ENCODE measurements at places on chromosomes 2 and 18.

GRCh38 chr2:229930656-229931055, 8.4 kb downstream of the FBXO36 start:
- DNase-seq, result no peak

- DNase-seq, result no peak
Observed at GRCh38 chr2:96097951-96098823, 18.2 kb downstream of the ADRA2B start.

GRCh38 chr2:239002954-239003623, 155.2 kb downstream of the TWIST2 start:
- DNase-seq, result no peak

GRCh38 chr2:189660803-189661147, 484 bp upstream of the ASNSD1 start:
- DNase-seq, result no peak

DNA sequence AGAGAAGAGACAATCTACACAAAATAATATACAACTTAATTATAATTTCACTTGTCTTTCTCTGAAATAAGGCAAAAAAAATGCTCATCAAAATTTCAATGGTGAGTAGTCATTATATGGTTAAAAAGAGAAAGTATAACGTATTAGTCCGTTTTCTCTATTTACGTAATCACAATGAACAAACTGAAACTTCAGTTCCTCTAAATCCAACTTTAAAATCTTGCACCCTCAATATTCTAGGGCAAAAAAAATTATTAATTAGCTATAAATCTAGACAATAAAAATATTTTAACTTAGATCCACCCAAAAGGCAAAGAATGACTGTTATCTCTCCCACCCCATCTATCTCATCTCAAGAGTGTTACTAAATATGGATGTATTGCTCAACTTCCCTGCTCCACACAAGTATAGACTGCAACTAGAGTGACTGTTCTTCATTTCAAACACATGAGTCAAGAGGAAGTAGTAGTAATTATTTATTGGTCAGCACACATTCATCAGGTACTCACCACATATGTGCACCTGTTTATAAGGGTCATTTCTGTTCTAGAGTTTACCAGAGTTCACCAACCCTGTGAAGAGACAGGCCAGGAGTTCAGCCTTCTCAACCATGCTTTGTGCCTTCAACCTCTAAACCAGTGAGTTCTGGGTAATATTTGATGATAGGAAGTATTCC, 36.4 kb downstream of the STK39 start:
- DNase-seq, result no peak

DNA sequence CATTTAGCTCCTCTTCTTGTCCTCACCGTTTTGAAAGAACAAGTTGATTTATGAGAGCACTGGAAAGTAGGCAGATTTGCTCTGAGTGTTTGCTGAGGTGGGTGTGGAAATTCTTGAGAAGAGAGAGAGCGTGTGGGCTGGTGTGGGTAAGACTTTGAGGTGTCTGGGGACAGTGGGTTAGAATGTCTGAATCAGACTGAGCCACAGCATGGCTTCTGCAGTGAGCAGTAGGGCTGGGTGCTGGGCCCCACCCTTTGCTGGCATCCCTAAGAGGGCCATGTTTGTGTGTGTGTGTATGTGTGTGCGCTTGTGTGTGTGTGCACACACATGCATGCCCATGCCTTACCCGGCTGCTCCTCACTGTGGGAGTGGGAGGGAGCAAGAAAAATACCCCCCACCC, 63.7 kb downstream of the COPS8 start:
- DNase-seq, result no peak

DNA sequence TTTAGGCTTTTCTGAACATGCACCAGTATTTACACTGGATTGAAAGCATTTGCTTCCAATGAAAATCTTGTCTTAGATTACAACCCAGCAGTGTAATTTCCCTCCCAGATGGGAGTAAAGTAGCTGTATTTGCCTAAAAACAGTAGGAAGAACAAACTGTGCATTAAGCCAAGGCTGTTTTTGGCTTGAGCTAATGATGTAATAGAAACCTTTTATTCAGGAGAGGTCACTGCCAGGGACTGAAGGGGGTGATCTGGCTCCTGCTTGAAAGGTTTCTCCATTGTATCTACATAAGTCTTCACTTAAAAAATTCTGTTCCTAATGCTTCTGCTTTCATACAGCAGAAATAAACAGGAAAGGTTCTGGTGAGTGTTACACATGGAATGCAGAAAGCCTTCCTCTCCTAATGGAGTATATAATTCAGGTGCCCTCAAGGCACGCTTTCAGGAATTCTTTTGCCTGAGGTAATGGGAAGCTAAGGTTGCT, 74.4 kb downstream of the MEIS1 start:
- no peak for DNase-seq

DNA sequence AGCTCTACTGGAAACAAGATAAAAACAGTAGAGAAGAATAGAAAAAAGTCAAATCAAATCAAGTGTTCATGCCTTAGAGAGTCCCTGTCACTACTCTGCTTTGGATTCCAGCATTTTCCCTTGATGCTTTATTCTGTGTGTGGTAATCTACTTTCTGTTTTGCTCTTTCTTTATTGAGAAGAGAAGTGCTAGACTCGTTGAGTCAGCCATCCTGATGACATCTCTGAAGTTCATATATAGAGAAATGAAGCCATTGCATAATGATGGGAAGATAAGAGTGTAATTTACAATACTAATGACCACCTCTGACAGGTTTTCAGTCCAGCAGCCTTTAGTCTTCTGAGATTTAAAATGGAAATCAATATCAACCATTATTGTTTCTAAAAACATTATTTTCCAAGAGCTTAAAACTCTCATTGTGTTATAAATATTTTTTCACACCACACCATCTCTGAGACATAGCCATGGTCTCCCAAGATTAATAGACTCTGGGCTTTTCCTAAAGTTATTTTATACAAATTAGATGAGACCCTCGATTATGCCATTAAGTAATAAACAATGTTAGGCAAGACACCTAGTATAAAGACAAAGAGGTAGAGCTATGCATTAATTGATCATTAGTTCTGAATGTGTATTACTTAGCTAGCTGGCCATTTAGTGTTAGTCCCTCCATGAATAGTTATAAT, 679.0 kb upstream of the ACVR2A start:
- DNase-seq, result no peak

DNA sequence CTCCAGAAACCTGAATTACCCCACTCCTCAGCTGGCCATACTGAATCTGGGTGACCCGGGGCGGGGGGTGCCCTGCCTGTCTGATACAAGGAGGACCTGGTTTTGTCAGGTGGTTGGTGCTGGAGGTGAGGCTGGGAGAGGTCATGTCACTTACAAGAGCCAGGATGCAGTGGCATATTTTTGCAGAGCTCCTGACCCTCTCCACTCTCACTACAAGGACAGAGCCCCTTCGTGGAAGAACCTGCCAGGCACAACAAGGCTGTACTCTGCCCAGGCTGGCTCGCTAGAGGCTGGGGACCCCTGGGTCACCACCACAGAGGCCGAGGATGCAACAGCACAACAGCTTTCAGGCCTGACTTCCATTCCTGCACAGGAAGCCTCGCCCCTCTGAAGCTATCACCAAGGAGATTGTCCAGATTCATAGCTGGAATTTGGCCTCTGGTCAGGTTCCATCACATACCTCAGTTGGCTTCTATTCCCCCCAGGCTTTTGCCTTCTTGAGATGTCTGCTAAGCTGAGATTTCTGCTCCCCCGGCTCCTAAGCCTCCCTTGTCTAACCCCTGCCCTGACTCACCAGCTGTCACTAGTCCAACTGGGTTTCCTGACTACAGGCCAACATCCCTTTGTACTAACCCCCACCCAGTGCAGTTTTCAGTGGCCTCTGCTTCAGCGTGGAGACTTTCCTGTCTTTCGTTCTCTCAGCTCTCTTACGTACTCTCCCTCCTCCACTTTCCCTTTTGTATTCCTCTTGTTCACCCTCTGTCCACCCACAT, 132.5 kb upstream of the EPAS1 start:
- DNase-seq, result no peak

- DNase-seq, result no peak
Observed at GRCh38 chr2:32798829-32799228, 147.9 kb upstream of the LTBP1 start.

GRCh38 chr2:69985216-69985615, 23.8 kb upstream of the ASPRV1 start:
- DNase-seq, result no peak

- DNase-seq, result no peak
Observed at GRCh38 chr2:48343571-48344440, 186.1 kb upstream of the STON1 start.

DNA sequence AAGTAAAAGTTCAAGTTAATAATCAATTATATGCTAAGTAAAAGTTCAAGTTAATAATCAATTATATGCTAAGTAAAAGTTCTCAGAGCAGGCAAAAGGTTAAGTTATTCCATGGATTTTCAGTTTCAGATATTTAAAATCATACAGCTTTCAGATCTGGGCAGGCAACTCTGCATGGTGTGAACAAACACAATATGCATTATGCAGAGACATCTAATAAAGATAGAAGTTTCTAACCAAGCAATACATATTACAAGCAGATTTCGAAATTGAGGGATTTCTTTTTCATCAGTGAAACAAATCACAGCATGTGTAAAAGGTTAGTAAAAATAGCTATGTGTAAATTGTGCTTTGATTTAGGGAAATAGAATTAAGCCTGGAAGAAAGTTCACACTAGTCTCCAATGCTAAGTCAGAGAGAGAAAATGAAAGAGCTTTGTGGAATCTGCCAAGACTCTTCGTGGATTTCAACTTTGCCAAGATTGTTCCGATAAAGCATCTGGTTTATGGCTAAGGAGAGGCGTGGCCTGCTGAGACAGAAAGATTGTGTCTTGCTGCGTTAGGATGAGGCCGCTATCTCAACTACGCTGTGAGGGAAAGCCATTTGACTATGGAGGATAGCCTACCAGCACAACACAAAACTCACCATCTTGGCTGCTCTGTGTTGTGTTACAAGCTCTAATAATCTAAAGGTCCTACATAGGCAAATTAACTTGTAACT, 60.1 kb upstream of the SLC16A14 start:
- DNase-seq, result no peak

DNA sequence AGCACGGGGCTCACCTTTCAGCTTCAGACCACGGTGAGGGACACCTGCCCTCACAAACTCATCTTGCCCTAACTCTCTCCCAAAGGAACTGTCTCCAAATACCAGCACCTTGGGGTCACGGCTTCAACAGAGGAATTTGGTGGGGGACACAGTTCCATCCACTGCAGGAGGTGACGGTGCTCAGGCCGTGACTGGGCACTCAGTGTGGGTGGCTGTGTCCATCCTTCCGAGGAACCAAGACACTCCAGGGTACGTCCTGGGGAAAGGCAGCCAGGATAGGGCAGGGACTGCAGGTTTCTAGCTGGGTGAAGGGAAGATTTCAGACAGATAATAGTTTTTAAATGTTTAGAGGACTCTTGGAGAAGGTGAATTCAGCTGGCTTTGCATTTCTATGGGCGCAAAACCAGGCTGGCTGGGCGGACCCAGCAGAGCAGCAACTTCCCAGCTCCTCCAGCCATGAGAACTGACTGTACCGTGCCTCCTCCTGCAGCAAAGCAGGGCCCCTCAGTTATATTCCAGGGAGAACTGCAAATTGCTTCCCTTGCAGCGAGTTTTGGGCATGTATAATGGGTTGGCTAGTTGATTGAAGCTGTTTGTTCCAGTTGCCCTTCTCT, 23.9 kb upstream of the ALLC start:
- DNase-seq, result no peak

DNA sequence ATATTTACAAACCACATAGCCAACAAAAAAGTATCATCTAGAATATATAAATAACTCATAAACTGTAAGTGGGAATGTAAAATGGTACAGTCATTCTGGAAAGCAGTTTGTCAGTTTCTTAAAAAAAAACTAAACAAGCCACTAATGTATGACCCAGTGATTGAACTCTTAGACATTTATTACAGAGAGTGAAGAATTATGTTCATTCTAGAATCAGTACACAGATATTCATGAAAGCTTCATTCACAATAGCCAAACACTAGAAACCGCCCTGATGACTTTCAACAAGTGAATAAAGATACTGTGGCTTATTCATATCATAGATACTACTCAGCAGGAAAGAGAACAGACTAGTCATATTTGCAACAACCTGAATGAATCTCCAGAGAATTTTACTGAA, 1541.5 kb downstream of the LRP1B start:
- no peak for DNase-seq

DNA sequence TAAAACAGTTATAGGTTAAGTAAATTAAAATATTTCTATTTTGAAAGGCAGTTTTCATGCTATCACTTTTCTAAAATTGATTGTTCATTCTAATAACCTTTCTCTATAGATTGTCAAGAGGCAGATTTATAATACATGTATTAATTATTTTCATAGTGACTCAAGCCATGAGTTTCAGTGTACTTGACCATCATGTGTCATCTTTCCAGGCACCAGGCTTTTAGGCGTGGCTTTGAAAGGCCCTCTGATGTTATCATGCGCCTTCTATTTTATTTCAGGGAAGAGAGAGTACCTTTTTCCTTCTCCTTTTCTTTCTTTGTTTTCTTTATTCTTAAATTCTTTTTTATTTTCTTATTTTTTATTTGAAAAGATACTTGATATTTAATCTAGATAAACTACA, 128.3 kb upstream of the ETAA1 start:
- no peak for DNase-seq
